ENCODE measurements at places on chromosomes 1 and 21.

DNA sequence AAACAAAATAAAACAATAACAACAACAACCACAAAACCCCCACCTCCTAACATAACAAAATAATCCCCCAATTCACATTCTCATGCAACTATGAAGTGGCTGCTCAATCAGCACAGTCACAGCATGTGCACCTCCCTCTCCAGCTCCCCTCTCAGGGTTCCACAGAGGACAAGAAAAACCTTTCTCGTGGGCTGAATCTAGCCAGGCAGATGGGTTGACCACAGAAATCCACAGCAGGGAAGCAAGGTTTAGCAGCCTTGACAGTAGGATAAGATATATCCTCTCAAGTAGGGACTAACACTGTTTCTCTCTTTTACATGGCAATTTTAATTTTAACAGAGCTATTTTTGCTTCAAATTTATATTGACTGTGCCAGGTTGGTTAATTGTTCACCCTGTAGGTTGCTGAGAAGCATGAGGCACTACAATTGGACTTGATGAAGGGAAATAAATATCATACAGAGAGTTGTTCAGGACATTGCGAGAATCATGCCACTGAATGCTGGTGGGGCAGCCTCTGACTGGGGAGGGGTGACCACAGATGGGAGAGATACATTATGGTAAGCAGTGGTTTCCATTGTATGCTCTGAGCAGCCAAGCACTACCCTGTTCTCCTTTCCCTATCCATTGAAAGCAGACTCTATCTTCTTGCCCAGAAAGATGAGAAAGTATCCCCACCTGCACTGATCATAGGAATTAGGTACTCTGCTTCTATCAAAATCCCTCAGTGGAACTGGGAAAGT lies 535.1 kb downstream of the DPYD start:
- no peak for DNase-seq

DNA sequence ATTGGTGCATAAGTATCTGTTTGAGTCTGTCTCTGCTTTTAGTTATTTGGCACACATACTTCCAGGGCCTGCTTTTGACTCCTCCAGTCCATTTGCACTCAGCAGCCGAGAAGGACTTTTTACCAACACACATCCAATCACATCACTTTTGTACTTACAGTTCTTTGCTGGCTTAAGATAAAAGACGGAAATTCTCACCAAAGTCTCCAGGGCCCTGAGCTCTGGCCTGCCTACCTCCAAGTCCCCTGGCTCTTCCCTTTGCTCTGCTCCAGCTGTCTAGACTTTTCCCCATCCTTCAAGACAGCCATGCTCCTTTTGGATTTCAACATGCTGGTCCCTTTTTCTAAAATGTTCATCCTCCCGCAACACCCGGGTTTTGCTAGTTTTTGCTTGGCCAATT lies 2.2 kb upstream of the EVA1C start:
- DNase-seq = no peak

DNA sequence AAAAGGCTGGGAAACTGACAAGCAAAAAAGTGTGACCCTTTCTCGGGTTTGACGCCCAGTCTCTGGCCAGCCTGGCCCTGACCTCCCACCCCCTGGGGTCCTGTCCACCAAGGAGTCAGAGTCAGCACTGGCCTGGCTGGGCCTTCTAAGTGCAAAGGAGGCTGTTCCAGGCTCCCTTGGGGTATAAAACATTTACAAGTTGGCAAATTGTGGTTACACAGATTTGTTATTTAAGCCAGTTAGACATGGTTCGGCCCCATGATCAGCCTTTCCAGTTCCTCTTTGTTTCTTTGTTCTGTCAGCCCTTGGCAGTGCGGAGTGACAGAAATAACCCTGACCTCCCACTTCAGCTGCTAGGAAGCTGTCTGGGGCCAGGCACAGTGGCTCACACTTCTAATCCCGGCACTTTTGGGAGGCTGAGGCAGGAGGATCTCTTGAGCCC lies 161.6 kb upstream of the RAB4A start:
- DNase-seq = no peak

- no peak for DNase-seq
Observed at GRCh38 chr1:89812992-89813391, 7.8 kb upstream of the LRRC8D start.

GRCh38 chr21:29195981-29196669 lies 65.7 kb downstream of the MAP3K7CL start:
- DNase-seq = peak; percentile 88

DNA sequence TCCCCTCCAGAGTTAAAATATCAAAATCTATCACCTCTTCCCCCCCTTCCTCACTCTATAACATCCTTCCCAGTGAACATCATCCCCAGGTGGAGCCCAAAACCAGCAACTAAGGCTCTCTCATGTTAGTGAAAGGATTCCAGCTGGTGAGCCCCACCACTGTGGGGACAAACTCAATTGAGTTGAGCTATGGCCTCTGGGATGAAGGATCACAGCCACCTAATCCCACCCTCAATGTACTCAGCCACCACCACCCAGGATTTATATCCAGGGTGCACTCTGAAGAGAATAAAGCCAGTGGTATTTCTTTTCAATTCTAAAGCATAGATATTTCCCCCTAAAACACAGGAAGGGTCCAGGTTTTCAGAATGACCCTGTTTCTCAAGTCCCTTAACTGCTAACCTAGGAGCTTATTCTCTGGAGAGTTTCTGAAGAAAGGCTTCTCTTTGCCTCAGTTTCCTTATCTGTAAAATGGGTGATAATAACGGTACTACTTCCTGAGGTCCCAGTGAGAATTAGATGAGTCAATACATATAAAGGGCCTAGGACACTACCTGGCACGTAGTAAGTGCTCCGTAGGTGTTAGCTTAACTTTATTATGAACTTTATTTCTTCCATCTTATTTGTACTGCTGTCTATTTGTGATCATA lies 15.6 kb upstream of the BOLA1 start:
- no peak for DNase-seq

- no peak for DNase-seq
Observed at GRCh38 chr21:34942911-34943310, 106.2 kb downstream of the RUNX1 start.

GRCh38 chr1:153253076-153253475 lies 6.4 kb upstream of the LORICRIN start:
- no peak for DNase-seq

DNA sequence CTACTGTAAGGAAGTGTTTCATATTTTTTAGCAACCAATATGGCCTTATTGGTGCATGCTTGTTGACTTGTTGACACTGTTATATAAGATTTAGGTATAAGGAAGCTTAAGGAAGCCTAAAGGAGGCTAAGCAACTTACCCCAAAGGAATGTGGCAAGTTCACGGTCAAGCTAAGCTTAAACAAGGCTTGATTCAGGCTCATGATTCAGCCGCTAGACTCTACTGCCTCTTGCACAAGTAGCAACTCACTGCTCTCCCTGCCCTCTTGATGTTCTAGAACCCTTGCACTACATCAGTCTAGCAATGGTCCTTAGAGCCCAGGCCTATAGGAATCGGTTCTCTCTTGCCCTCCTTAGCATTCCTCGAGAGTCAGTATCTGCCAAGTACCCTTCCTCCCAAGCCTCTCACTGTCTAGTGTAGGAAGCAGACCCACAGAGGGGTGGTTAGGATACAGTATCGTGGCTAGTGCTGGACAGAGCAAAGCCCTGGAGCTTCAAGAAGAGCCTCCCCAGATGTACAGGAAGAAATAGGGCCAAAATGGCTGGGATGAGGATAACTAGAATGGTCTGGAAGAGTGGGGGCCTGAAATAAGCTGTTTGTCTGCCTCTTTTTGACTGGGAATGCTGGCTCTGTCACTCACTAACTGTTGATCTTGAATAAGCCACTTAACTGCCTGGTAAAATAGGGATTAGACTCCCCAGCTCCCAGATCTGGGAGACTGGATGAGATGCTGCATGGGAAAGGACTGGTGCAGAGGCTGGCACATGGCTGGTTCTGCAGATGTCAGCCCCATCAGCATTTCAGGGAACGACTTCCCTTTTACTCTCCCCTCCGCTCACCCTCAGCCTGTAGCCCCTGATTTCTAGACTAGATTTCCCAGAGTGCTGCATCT lies 122.2 kb downstream of the NAV1 start:
- DNase-seq = no peak

DNA sequence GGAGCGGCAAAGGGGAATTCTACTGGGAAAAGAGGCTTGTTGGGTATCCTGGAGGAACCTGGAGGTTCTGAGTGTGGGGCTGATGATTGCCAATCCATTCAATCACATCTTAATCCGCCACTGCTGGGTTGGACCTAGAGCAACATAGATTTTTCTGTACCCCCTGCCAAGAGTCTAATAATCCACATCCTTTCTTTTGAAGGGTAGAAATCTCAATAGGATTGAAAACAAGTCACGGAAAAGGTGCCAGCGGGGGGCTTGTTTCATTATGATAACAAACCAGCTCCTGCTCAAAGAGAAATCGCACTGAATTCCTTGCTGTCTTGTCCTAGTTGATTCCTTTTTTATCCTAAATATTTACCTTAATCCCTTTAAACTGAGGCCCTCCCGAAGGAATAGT lies 528.5 kb downstream of the ADGRL2 start:
- no peak for DNase-seq

- no peak for DNase-seq
Observed at GRCh38 chr1:180842491-180843275, 70.0 kb upstream of the KIAA1614 start.

DNA sequence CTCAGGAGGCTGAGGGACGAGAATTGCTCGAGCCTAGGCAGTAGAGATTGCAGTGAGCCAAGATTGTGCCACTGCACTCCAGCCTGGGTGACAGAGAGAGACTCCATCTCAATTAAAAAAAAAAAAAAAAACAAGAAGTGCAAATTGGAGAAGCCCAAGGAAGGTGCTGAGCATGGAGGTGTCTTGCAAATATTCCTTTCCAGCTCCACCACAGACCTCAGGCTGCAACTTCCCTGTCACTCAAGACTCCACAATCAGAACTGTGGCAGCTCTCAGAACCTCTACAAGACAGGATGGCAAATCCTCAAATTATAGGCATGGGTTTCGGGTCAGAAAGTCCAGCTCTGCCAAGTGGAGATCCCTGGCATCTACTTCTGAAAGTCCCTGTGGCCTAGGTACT lies 104.4 kb upstream of the TIAM1 start:
- DNase-seq = no peak

- no peak for DNase-seq
Observed at GRCh38 chr1:243718022-243718421, 132.0 kb downstream of the AKT3 start.

DNA sequence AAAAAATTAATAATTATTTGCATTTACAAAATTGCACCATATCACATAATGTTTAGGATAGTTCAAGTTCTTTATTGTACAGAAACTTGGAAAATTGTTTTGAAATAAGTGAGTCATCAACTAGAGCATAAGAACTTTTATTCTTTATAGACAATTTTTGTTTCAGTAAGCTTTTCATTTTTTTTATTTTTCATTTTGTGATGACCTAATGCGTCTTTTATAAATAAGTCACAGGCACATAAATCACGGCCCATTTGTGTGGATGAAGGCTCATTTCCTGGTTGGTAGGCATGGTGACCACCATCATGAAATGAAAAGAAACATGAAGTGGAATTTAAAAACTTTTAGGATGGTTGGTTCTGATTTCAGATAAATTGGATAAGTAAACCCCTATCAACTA lies 39.3 kb downstream of the SPAG17 start:
- no peak for DNase-seq

GRCh38 chr1:7393136-7393535 lies 378.0 kb upstream of the VAMP3 start:
- no peak for DNase-seq

DNA sequence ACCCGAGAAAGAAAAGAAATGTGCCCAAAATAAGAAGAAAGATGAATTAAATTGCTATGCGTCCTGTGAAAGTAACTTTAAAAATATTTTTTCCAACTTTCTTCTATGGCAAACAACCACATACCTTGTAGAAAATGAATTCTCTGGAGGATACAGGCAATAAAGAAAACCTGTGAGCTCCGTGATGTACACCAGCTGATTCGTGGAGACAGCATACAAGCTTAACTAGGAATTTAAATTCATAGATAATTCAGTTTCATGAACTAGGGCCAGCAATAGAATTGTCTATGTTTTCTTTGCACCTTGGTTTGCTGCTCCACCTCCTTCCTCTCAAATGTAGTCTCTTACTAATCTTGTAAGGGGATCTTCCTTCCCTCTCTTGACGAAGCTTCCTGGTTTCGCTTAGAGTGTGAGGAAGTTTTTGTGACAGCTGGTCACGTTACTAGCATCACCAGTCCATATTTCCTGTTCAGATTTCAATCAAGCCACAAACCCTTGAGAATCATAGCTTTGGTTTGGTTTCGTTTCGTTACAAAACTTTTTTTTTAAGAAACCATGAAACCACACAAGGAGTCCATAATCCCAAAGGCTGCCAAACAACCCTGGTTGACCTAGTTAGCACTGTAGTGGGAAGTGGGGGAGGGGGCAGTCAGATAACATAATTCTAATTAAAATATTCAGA lies 35.8 kb downstream of the GREM2 start:
- peak; percentile 19 for DNase-seq

GRCh38 chr1:20413136-20413775 lies 72.8 kb downstream of the CAMK2N1 start:
- DNase-seq = no peak

DNA sequence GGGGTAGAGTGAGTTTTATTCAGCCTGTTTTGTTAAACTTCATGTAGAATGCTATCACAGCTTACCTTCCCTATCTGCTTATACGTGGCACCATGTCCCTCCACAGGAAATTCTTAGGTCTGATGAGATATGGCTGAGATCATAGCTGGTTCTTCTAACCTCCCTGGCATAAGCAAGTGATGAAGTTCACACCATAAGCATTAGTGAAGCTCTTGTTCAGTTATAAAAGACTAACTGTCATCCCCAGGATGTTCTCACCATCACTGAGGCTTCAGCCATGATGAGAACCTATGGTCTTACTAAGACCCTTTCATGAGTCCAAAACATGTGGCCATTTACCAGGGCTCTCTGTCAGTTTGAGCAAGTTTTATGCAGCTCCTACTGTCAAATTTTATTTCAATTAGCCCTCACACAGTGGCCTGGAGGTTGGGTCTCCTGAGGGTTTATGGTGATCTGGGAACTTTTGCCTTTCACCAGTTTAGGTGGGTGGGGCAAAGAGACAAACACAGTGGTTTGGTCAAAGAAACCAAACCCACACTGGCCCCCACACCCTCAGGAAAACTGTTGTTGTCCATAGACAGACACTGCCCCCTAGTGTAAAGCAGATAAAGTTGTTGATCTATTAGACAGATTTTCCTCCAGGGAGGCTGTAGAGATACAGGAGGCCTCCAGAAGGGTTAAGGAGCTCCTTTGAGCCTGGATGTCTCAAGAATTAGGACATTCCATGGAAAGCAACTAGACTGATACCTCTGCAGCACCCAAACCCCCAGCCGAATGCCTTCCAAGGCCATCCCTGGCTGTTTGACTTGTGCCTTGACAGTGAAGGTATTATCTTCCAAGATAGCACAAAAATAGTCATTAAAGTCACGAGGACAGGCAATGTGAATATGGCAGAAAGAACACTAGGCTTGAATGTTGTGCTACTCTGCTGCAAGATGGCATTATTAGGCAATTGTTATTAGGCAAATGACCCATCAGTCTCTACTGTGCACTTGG lies 5.0 kb downstream of the SLC22A15 start:
- peak; percentile 26 for DNase-seq

GRCh38 chr1:225280563-225280962 lies 147.3 kb downstream of the LBR start:
- DNase-seq = no peak
